Naive thymus-derived CD4-positive, alpha-beta T cell (primary cell): ENCODE measurements at places on chromosomes 16 and 17. TPM values are rescaled to one million over a fixed set of nuclear protein-coding genes. Genes with fewer than 3 reads are reported as not detected.

NKD1 gene
- total RNA-seq, result 6.5 TPM

DNA sequence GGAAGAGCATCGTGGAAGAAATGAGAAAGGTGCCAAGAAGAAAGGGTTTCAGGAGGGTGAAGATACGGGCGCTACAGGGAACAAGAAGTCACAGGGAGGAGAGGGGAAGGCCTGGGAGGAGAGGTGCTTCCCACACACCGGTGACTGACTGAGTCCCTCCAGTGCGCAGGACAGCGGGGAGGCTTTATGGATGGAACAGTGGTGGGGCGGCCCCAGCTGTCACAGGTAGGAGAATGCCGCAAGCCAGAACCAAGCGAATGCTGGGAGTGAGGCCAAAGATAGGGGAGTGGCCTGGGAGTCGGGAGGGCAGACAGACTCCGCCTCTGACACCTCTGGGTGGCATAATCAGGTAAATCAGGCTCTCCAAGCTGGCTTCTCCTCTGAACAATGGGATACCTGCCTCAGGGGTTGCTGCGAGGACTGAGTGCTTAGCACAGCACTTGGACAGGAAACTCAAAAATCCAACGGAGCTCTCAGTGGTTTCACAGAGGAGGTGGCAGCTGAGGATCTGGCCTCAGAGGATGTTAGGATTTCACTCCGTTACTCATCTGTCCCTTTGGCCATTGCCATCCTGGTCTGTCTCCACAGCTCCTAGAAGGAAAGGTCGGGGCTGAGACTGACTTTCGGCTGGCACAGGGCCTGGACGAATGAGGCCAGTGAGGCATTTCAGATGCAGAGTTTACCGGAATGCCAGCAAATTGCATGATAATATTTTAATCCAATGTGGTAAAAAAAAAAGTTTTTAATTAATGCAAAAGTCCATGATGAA, 717 bp upstream of the CNP start:
- DNase-seq, result peak; percentile 76

TBC1D3I gene
- 0.54 TPM for total RNA-seq

DNA sequence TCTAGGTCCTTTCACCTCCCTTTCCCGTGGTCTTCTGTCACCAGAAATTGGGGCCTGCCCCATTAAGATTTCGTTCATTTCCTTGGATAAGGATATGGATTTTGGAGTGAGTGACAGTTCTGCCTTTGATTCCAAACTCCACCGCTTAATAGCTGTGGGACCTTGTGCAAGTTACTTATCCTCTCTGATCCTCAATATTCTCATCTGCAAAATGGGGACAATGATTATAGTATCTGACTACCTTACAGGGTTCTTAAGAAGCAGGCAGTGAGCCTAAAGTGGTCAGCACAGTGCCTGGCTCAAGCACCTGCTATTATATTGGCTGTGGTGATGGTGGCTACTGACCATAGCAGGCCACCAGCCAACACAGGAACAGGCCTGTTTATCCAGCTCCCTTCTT, 15.6 kb downstream of the TBKBP1 start:
- no peak for DNase-seq

- peak; percentile 13 for DNase-seq
Observed at GRCh38 chr16:30186444-30186781, 3.0 kb downstream of the CORO1A start.

MAP2K6 gene
- 17.7 TPM for total RNA-seq

GRCh38 chr17:7307686-7308624, 527 bp downstream of the EIF5A start:
- peak; percentile 74 for DNase-seq

DNA sequence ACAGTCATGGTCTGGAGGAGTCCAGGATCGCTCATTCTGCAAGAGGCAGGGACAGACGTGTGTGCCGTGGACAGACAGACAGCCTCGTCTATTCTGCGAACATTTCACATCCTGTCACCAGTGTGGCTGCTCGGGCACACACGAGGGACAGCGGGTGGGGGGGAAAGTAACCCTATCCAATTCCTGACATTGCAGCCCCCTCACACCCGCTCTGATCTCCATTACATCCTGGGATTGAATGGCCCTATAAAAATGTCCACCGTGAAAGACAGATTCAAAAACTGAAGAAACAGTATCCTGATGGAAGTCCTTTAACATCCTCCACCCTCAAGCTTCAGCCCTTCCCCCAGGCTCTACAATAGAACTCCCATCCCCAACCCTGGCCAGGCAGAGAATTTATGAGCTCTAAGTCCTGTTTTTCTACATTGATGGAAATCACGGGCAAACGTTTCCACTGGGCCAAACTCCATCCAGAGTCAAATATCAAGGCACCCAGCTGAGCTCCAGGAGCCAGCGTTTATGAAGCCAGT, 39.4 kb downstream of the HS3ST3A1 start:
- DNase-seq, result no peak

DNA sequence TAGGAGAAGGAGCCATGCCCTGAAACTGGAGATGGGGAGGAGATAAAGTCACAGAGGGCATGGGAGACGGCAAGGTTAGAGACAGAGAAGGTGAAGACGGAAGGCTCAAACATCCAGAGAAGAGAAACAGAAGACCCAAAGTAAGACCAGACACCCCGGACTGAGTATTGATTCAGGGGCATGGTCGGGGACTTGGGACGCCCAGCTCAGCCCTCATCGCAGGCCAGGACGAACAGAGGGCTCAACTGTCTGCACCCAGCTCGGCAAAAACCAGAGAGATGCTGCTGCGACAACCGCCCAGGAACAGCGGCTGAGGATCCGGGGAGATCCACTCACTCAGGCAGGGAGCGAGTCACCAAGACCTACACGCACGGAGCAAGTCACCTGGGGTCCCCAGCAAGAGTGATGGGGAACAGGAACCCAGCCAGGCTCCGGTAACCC, 999 bp downstream of the XYLT1 start:
- peak; percentile 21 for DNase-seq

CACNG4 gene
- not detected for total RNA-seq

DNA sequence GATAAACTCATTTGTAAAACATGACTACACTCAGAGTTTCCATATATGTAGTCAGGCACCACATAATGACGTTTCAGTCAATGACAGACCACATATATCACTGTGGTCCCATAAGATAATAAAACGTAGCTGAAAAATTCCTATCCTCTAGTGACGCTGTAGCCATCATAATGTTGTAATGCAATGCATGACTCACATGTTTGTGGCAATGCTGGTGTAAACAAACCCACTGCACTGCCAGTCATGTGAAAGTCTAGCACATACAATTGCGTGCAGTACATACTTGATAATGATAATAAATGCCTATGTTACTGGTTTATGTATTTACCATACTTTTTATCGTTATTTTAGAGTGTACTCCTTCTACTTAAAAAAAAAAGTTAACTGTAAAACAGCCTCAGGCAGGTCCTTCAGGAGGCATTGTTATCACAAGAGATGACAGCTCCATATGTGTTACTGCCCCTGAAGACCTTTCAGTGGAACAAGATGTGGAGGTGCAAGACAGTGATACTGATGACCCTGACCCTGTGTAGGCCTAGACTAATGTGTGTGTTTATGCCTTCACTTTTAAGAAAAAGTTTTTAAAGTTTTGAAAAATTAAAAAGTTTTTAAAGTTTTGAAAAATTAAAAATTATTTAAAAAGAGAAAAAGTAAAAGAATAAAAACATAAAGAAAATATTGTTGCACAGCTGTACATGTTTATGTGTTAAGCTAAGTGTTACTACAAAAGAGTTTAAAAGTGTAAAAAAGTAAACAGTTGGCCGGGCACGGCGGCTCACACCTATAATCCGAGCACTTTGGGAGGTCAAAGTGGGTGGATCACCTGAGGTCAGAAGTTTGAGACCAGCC, 9.0 kb downstream of the STAT5B start:
- peak; percentile 54 for DNase-seq

DNA sequence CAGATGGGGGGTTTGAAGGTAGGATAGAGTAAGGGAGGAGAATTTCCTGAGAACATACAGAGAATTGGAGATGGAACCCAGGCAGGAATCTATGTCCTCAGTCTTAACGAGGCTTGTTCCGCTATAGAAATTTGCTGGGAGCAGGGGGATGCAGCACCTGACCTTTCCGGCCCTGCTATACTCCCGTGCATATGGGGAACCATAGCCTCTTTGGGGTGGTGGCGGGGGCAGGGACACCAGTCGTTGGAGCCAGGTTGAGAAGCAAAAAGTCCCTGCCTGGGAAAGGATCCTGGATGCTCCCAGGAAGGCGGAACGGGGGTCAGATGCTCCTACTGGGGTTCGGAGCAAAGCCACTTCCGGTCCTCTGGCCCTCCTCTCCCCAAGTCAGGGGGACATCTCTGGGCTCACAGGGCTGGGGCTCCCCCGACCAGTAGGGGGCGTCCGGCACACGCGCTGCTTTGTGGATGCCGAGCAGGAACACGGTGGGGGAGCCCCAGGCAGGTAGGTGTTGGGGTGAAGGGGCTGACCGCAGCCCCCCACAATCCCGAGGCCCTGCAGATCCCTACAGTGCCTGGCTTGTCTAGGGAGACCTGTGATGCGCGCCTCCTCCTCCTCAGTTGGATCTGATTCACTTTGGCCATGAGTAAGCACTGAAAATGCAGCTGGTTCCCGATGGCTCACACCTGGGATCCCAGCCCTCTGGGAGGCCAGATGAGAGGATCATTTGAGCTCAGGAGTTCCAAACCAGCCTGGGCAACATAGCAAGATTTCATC, 15.5 kb upstream of the TFAP4 start:
- DNase-seq, result peak; percentile 61

C16orf54 gene
- total RNA-seq, result 151 TPM

DNA sequence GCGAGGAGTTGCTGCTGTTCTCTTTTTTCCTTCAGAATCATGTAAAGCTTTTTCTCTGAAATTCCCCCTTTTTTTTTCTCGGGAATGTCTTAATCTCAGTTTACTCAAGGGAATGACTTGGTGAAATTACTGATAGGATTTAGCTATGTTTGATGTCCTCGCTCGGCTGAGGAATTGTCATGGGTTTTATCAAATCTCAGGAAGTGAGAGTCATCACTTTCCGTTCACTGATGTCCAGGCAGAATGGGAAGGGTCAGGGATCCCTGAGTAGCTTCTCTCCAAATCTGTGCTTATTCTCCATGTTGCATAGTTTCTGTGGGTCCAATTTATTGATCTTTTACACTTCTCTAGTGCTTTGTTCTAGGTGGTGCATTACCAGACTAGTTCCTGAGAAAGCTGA, 6.3 kb downstream of the IGSF6 start:
- no peak for DNase-seq

RGS11 gene
- total RNA-seq, result not detected

DNA sequence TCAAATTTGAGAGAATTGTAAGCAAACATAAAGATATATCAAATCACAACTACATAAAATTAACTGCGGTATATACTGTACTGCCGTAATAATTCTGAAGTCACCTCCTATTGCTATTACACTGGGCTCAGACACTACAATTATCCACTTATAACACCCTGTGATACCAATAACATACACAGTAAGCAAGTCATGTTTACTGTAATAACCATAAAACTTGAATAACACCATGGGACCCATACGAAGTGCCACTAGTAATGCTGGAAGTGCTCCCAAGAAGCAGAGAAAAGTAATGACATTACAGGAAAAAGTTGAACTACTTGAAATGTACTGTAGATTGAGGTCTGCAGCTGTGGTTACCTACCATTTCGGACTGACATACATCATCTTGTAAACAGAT, 24.0 kb downstream of the CMC2 start:
- no peak for DNase-seq

- no peak for DNase-seq
Observed at GRCh38 chr17:64164596-64165285, 34.8 kb upstream of the ERN1 start.

- no peak for DNase-seq
Observed at GRCh38 chr16:27258241-27258734, 10.3 kb downstream of the NSMCE1 start.

GRCh38 chr16:17343028-17343427, 127.7 kb downstream of the XYLT1 start:
- DNase-seq, result peak; percentile 55

- no peak for DNase-seq
Observed at GRCh38 chr17:17164156-17164555, 42.0 kb downstream of the PLD6 start.

PTGES3L gene
- 0.69 TPM for total RNA-seq

DNA sequence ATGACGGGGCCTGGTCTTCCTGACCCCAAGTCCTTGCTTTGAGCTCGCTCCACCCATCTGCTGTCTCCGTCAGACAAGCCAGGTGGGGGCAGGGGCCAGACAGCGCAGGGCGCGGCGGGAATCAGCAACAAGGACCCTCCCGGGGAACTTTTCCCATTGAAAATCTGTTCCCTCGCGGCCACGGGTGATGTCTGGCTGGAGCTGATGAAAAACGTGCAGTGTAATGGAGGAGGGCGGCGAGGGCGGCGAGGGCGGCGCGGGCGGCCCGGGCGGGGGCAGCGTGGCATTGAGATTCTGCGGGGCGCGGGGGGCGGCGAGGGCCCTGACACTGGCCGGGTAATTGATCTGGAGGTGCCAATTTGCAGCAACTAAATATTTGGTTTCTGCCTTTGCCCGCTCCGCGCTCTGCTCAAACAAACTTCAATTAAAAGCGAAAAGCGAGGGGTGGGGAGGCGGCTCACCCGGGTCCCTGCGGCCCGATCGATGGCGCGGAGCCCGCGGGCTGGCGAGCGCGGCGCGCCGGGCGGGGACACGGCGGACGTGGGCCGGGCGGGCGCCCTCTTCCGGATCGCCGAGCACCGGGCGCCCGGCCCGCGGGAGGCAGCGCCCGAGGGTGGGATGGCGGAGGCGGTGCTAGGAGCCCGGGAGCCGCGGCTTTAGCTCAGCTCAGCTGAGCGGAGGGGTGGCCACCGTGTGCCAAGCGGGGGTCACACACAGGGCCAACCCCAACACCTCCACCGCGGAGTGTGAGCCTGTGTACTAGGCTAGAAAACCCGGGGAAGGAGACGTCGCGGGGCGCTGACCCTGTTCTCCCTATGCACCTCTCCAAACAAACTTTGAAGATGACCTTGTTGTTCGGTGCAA, 32.4 kb downstream of the DCAKD start:
- DNase-seq, result no peak

DNA sequence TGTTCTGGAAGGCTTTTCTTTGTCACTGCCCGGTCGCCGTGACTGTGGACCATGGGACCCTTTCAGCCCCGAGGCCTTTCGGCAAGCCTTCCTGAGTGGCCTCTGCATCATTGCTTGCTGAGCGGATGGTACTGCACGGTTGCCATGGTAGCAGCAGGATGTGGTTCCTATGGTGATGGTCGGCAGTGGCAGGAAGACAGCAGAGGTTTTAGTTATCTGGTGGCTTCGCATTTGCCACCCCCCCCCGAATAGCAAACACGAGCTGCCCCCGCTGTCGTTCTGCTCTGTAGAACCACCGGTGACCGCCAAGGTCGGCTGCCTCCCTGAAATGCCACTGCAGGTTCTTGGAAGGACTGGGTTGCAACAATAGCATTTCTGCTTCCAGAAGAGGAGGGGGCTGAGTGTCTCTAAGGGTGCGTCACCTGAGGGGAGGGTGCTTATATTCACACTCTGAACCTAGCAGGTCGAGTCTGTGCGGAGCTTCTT, 76.6 kb downstream of the CMIP start:
- peak; percentile 78 for DNase-seq

DNA sequence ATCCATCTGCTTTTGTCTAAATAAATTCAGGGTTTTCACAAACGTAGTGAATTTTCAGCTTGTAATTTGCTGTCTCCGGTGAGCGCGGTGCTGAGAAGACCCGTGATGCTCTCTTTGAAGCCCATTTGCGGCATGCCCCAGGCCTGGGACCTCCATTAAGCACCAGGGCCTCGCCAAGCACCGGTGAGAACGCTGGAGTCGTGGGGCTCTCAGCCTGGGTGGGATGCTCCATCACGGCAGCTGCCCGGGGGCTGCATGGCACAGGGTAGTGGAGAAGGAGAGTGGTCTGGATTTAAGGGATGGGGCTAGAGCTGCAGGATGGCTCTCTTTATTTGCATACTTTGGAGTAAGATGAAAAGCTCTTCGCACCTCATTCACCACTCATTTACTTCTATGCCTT, 248.7 kb downstream of the ABCC12 start:
- DNase-seq, result no peak

KCNJ18 gene
- total RNA-seq, result not detected
